ENCODE measurements at places on chromosomes 16 and 17.
A peak's percentile ranks its signal among the peaks of the same experiment; 100 is the strongest.

DNA sequence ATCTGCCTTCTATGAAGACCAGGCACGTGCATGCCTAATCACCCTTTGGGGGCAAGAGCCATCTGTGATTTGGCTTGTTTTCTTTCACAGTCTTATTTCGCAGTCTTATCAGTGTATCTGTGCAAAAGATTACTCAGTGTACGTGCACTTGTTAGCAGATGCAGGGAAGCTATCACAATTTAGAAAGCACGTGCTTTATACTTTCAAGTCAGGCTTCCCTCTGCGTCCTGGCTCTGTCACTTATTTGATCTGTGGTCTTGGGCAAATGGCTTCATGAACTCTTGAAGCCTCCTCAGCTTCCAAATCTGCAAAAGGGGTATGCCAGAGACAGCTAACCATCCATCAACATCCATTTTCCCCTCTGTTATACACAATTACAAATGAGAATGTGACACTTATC is 246.4 kb downstream of the XYLT1 start:
- no peak for DNase-seq

- DNase-seq, result no peak
These were observed 516.2 kb upstream of the CA10 start for GRCh38 chr17:52674686-52675085.

GRCh38 chr17:2212400-2212981 is 91.1 kb downstream of the SMG6 start:
- DNase-seq, result no peak

- DNase-seq, result no peak
These were observed 38.4 kb downstream of the HIC1 start for GRCh38 chr17:2093349-2093748.

DNA sequence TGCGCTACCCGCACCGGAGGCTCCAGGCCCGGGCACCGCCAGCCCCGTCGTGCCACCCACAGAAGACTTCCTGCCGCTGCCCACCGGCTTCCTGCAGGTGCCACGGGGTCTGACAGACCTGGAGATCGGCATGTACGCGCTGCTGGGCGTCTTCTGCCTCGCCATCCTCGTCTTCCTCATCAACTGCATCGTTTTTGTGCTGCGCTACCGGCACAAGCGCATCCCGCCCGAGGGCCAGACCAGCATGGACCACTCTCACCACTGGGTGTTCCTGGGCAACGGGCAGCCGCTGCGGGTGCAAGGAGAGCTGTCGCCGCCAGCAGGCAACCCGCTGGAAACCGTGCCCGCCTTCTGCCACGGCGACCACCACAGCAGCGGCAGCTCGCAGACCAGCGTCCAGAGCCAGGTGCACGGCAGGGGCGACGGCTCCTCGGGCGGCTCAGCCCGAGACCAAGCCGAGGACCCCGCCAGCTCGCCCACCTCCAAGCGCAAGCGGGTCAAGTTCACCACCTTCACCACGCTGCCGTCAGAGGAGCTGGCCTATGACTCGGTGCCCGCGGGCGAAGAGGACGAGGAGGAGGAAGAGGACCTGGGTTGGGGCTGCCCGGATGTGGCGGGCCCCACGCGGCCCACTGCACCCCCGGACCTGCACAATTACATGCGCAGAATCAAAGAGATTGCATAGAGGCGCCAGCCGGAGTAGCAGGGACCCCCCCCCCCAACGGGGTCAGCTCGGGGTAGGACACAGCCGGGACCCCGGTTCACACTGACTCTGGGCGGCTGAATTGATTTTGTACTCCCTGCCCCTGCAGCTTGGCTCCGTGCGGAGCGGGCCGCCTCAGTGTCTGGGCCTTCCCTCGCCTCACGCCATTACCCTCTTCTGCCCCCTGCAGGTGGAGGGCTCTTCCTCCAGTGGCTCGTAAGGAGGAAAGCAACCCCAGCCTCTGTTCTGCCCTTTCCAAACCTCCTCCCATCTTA is 58.5 kb downstream of the TMEM132E start:
- peak; percentile 77 for DNase-seq

DNA sequence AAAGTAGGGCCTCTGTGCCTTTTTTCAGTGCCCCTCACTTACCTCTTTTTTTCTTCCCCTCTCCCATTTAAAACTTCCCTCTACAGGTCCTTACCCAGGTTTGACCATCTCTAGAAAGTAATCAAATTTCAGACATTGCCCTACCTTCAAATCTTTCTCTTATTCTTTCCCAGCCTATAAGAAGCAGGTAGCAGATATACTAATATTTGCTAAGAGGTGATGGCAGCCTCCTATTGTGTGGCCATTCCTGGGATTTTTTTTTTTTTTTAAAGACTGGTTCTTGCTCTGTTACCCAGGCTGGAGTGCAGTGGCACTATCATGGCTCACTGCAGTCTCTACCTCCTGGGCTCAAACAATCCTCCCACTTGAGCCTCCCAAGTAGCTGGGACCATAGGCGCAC is 111.1 kb upstream of the HAS3 start:
- DNase-seq, result no peak

DNA sequence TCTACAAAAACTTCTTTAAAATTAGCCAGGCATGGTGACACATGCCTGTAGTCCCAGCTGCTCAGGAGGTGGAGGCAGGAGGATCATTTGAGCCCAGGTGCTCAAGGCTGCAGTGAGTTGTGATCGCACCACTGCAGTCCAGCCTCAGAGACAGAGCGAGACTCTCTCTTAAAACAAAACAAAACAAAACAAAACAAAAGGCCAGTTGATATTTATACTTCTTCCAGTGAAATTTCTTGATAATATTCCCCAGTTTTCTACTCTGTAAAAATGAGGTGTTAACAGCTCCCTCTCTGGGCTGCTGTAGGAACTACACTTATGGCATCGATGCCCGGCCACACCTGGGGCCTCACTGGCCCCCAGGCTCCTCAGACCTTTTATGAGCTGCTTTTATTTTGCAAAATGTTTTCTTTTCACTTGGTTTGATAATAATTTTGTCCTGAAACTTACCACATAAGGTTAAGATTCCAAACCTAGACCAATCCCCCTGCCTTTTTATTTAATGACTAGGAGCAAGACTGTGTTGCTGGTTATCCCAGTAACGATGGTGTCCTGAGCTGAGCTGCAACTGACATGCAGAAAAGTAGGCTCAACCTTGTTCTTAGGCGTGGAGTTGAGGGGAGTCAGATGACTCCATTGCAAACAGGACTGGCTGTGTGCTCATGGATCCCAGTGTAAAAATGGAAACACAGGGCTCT is 17.6 kb downstream of the MAPK8IP3 start:
- DNase-seq, result peak; percentile 50

GRCh38 chr16:645852-646678 is 3.1 kb upstream of the WDR90 start:
- DNase-seq, result no peak

- DNase-seq, result no peak
These were observed 219.6 kb upstream of the TNRC6C start for GRCh38 chr17:77738751-77739531.

- DNase-seq, result no peak
These were observed 839 bp upstream of the METRN start for GRCh38 chr16:714079-714478.

DNA sequence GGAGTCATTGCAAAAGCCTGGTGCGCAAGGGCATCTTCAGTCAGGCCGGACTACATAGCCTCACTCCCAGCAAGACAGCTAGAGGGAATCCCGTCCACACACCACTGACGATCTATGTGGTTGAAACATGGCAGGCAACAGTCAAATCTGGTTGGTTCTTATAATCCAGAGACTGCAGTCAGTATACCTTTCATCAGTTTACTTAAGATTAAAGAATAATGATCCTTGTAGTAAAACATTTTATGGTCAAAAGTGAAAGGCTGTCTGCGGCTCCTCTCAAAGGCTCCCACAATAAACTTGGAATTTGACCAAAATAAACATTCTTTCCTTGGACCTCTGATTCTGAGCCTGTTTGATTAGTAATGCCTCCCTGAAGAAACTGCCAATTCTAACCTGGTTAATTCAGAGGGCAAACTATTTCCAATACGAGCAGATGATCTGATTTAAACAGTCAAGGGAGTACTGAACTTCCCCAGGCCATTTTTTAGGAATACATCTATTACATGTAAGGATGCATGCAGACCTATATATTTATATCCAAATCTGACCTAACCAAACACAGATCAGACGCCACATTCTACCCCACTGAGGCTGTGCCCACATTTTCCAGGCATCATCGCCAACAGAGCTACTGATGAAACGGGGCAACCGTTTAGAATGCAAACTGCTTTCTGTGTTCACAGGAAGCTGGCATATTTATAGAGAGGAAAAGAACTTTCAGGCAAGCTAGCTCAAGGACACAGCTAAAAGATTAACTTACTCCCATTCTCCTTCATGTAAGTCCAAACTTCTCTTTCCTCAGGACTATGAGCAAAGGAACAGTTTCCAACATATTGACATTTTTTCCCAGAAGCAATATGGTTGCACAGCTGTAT is 15.3 kb upstream of the TXNDC11 start:
- no peak for DNase-seq

All from germinal center (tissue), 1 donor.